NK-92 treated with Interleukin-12 subunit alpha and Interleukin-12 subunit beta, amount 100 ng/mL, for 24 hours (cell line): ENCODE measurements at places on chromosomes 5 and 9.

GRCh38 chr5:74978345-74978744, 74.0 kb downstream of the GCNT4 start:
- DNase-seq: no peak

DNA sequence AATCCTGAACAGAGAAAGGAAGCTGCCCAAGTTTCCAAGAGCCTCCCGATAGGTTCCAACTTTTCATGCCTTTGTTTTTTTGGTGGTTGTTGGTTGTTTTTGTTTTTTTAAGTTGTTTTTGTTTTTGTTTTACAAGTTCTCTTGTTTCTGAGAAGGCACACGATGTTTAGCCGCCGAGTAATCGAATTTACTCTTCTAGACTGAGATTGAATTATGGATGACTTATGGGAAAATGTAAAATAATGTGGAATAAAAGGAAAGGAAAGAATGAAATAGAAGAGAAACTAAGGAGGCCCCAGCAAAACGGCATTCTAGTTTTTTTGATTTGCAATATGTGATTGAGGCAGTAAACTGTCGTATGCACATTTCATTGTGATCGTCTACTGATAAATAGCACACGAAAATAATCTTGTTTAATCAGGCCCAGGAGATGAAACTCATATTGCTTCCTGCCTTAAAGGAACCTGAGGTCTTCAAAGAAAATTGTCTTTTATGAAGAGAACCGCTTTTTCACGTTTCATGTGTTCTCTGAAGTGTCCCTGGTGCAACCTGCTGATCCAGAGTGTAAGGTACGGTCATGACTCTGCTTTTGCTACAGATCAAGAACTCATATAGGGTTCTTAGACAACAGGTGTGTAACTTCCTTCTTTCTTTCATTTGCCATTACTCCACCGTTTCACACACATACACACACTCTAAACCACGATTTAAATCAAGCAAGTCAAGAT, 1.3 kb upstream of the GNAQ start:
- no peak for DNase-seq

DNA sequence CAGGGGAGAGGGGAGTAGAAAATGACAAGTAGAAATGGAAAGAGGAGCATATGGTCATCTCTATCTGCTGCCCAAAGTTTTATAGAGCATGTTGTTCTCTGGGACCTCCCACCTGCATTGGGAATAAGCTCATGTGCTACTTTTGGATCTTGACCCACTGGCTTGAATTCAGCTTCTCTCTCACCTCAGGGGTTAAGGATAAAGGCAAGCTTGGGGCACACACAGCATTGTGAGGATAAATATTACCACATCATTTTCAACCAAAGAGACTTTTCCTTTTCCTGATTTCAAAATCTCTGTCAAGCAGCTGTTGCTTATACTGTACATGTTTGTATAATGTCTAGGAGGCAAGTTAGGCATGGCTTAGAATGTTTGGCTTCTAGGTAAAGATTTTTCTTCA, 16.6 kb downstream of the ATP10B start:
- no peak for DNase-seq

- DNase-seq: no peak
Measured at GRCh38 chr9:136526625-136527066, 19.2 kb downstream of the NOTCH1 start.

- DNase-seq: peak; percentile 56
Measured at GRCh38 chr9:129886226-129887174, 51.2 kb downstream of the USP20 start.
